ENCODE measurements at places on chromosomes 6 and 20. TPM values are rescaled to one million over a fixed set of nuclear protein-coding genes. Genes with fewer than 3 reads are reported as not detected.
A peak's percentile ranks its signal among the peaks of the same experiment; 100 is the strongest.

The HLA-DQB2 gene
- not detected for total RNA-seq

The HLA-DMB gene
- total RNA-seq = 3.0 TPM

The RPS18 gene
- 772 TPM for total RNA-seq

The TCFL5 gene
- 2.0 TPM for total RNA-seq

The ZNF334 gene
- total RNA-seq = 11.2 TPM

The DUSP22 gene
- total RNA-seq = 34.8 TPM

The PKIB gene
- total RNA-seq = not detected

DNA sequence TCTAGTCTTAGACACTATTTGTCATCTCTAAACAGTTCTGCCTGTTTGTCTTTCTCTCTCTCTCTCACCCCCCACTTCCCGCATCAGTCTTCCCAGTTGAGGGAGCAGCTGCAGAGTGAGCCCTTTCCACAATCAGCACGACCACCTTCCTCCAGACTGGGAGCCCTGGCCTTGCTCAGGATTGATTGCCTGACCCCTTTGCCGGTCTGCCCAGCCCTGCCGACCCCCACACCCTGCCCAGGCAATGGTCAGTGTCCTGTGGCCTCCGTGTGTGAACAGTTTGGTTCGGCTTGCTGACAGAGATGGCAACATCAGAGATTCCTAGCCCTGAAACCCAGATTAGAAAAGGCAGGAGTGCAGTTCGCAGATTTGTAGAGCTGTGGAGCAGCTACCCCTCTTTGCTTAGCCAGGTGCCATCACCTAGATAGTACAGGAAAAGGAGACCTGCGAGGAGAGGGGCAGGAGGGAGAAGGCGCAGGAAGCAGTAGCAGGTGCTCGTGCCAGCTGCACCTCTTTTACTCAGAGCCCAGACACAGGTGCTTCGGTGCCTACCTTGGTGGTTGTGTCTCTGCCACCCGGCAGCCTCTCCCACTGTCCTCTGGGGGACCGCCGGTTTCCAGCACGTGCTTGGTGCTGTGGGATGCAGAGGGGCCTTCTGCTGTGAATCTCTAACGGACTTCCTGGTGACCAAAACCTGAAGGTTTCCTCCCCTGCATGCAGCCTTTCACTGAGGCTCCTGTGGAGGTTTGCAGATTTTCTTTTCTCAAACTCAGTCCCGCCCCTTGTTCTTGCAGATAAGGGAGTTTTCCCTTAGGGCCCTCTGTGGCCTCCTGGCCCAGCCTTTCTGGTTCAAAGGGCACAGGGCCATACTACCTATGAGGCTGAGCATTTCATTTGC, 92.4 kb downstream of the SCML4 start:
- DNase-seq = peak; percentile 17

- DNase-seq = no peak
These were observed 1.4 kb upstream of the BTN3A1 start for GRCh38 chr6:26400626-26401025.

DNA sequence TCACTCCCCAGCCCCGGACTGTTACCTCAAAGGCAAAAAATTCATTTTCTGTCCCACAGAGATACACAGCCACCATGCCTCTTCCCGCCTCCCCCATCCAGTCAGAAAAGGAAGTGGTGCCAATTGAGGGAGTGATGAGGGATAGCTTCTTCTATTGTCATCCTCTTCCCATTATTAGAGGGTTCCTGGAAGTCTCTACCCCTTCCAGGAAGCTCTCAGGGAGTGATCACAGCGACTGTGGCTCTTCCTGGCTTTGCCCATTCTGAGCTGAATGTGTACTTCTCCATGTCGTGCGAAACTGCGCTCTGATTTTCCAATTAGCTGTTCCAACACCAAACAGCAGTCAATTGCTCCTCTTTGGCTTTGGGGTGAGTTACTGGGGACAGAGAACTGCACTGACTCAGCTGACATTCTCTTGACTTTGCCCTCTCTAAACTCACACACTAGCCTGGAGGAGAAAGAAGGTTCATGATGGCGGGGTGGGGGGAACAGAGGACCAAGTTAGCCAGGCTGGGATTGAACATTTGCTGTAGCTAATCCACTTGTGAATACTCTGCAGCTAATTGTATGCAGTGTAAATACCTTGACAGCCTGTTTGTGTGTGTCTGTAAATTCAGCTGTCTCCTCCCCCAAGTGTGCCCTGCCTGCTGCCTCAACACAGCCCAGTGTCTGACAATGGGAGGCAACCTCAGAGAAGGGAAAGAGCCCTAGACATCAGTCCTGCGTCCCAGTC, 2.4 kb upstream of the MDGA1 start:
- DNase-seq = no peak

DNA sequence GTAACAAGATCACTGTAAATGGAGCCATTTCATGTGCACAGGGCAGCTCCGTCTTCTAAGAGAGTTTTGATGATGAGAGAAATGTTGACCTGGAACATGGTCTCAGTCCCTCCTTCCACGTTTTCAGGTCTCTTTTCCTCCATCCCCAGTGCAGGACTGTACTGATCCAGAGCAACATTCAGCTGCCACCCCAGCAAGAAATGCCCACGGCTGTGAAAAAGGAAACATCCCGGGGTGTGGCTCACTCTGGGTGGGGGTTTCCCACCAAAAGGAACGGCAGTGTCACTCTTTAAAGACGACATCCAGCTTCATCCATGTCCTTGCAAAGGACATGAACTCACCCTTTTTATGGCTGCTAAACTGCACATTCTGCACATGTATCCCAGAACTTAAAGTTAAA, 92.6 kb downstream of the ERMARD start:
- no peak for DNase-seq

DNA sequence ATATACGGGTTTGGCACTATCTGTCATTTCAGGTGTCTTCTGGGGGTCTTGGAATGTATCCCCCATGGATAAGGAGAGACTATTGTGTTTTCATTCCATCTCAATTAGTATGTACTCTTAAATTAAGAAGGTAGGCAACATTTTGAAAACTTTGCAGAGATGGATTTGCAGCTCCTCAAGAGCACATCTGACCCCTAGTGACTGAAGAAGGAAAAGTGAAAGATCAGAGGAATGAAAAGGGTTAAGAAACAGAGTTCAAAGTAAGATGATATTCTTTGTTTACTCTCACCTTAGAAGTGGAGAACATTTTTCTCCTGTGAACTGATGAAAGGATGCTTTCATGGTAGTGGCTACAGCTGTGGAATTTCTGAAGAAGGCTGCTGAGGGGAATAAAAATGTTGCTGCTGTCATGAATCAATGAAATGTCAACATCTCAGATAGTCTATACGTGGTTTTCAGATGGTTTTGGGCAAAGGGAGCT, 41.5 kb downstream of the SH3BGRL2 start:
- no peak for DNase-seq

- no peak for DNase-seq
These were observed 34.8 kb downstream of the MYLIP start for GRCh38 chr6:16163535-16164300.

- no peak for DNase-seq
These were observed 29.1 kb downstream of the PACSIN1 start for GRCh38 chr6:34494973-34495372.

DNA sequence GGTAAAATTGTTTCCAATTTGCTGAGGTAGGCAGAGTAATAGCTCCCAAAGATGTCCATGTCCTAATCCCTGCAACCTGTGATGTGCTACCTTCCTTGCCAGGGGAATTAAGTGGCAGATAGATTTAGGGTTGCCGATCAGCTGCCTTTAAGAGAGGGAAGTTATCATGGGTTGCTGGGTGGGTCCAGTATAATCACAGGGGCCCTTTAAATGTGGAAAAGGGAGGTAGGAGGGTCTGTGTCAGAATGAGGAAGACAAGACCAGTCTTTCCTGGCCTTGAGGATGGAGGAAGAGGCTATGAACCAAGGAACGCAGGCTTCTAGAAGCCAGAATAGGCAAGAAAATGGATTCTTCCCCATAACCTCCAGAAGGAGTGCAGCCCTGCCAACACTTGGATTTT, 50.7 kb downstream of the CTCFL start:
- no peak for DNase-seq

GRCh38 chr6:128337619-128338018, 182.8 kb downstream of the PTPRK start:
- DNase-seq = no peak

DNA sequence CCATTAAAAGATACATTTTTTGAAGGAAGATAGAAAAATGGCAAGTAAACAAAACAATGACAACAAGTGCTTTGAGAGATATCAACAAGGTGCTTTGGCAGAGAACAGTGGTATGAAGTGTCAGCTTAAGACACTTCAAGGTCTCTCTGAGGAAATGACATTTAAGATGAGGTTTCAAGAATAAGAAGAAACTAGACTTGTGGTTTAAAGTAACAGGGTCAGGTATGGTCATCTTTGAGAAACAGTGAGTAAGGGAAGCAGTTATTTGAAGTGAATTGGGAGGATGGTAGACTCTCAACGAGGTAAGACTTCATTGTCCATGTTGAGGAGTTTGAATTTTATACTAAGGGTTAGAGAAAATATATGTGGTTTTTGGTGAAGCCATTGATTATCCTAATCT, 77.8 kb downstream of the SYCP2L start:
- no peak for DNase-seq

- no peak for DNase-seq
These were observed 654.3 kb downstream of the PHF3 start for GRCh38 chr6:64289931-64290330.

GRCh38 chr6:5248302-5249098, 12.2 kb downstream of the LYRM4 start:
- no peak for DNase-seq

GRCh38 chr6:23529902-23530301, 596.1 kb upstream of the NRSN1 start:
- no peak for DNase-seq

- DNase-seq = no peak
These were observed 482.3 kb upstream of the MANEA start for GRCh38 chr6:95094751-95095663.

DNA sequence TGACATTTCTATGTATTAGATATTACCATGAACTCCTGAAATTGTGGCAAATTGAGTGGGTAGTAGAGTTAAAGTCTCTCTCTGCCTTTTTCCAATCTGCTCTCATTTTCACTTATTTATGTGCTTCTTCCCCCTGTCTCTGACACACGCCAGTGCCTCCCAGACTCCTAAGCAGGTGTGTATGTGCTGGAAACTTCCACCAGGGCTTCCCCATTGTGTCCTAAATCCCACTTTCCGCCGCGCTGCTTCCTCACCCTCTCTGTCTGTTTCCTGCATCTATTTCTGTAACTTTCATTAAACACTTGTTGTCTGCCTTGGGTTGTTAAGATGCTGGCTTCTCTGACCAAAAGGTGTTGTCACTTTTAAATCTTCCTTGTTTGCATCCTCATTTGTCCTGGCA, 97.6 kb upstream of the HDGFL1 start:
- DNase-seq = no peak

DNA sequence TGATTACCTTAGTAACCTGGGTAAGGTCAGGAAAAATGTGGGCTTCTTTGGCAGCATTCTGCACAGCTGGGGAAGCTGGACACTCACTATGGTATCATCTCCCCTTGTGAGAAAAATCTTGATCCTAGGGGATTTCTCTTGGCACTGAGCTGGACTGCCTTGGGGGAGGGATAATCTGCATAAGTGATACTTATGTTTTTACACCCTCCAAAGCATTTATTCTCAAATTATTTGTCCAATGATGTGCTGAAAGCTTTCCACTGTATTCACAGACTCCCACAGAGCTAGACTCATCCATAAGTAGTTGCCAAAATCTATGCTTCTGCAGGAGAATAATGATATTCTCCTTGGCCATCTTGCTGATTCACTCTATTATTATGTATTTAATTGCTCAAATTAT, 121.5 kb upstream of the CNR1 start:
- DNase-seq = no peak

DNA sequence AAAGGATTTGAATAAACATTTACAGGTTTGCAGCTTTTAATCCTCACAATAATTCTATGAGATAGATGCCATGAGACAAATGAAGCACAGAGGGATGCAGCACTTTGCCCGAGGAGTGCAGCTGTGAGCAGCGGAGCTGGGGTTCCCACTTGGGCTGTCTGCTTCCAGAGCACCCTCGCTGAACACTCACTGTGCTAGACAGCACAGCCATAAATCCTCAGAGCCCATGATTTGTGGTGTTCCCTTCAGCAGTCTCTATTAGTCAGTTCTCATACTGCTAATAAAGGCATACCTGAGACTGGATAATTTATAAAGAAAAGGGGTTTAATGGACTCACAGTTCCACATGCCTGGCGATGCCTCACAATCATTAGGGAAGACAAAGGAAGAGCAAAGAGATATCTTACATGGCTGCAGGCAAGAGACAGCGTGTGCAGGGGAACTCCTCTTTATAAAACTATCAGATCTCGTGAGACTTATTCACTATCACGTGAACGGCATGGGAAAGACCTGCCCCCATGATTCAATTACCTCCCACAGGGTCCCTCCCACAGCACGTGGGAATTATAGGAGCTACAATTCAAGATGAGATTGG, 25.3 kb upstream of the CTAGE9 start:
- no peak for DNase-seq

All from body of pancreas (tissue), 4 donors.